Activated CD4-positive, alpha-beta T cell treated with anti-CD3 and anti-CD28 coated beads, Interleukin-2, amount 10 ng/mL, durations not matched to agents 24 days and 14 days (primary cell): ENCODE measurements at places on chromosomes 16 and 17. TPM values are rescaled to one million over a fixed set of nuclear protein-coding genes. Genes with fewer than 3 reads are reported as not detected.

DNA sequence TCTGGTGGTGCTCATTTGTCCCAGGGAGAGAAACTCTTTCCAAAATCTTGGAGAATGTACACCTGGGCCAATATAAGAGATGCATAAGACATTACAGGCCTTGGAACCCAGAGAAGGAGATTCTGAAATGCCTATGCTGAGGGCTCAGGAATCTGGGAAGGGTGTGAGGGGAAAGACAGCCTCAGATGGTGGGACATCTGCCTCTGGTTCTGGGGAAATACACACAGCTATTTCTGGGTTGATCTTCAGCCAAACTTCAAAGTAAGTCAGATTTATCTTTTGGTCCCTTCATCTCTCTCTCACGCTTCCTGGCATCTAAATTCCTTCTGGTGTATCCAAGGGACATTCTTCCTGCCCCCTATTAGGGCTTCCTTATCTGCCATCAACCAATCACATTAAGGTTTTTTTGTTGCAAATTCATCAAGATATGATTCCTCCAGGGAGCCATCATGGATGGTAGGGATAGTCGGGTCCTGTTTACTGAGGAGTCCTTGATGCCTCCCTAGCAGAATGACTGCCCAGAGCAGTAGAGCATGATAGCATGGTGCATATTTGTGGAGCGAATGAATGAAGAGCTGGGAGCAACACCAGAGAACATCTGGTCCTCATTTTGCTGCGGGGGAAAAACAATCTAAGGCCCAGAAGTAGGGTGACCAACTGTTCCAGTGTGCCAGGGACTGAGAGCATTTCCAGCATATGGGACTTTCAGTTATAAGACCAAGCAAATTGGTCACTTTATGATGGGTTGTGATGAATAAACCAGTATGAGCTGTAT lies 35.7 kb upstream of the DYNLL2 start:
- no peak overlapping the region for H3K27ac ChIP-seq
- H3K27me3 ChIP-seq = peaks cover 28% of the 10 kb centered on the region
- peaks cover under 1% of the 10 kb centered on the region for H3K4me1 ChIP-seq
- no peak for DNase-seq
- no peak overlapping the region for H3K4me3 ChIP-seq

- H3K4me3 ChIP-seq = no peak overlapping the region
- no peaks in the 10 kb centered on the region for H3K27me3 ChIP-seq
- H3K4me1 ChIP-seq = peaks cover 48% of the 10 kb centered on the region
- peak overlapping the region; percentile 20 for H3K27ac ChIP-seq
- no peak for DNase-seq
- peaks cover 19% of the 10 kb centered on the region for H3K36me3 ChIP-seq
These were observed 9.5 kb downstream of the PNMT start for GRCh38 chr17:39677542-39678339.

DNA sequence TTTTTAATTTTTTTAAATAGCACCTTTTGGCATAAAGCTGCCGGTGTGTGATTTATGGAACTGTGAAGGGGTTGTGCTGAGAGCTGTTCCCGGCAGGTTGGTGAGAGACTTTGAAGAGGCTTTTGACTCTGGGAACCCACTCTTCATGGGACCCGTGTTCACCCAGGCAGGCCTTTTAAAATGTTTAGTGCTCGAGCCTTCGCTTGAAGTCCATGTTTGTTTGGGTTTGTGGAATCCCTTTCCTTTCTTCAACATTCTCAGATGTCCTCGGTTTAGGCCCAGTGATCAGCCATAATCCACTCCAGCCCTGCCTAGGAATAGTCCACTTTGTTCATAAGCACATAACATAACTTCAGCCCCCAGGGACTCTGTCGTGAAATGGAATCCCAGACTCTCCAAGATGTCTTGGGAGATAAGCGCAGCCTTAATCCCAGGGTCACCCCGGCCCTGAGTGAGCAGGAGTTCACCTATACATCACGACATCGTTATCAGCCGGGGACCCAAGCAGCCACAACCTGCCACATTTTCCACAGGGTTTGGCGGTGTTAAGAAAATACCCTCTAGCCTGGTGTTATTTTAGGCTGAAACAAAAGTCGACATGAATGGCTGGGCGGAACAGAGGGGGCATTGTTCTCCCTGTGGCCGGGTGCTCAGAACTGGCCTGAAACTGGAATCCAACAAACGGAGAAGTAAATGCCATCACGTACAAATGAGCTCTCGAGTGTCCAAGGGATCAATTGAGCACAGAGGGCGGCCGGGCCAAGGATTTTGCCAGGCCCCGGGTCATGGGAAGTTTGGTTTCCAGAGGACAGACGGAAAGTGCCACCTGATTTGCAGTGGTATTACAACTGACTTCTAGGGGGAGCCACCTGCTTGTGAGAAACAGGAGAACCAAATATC lies 145.7 kb upstream of the IRX3 start:
- H3K27ac ChIP-seq = no peak overlapping the region
- H3K27me3 ChIP-seq = peaks cover 20% of the 10 kb centered on the region
- H3K36me3 ChIP-seq = no peaks in the 10 kb centered on the region

GRCh38 chr16:86337138-86337537 lies 173.2 kb upstream of the FOXF1 start:
- no peak for DNase-seq
- H3K36me3 ChIP-seq = no peaks in the 10 kb centered on the region
- no peak overlapping the region for H3K27ac ChIP-seq
- no peaks in the 10 kb centered on the region for H3K4me1 ChIP-seq
- no peak overlapping the region for H3K4me3 ChIP-seq

- peaks cover 8% of the 10 kb centered on the region for H3K27me3 ChIP-seq
- no peaks in the 10 kb centered on the region for H3K4me1 ChIP-seq
- H3K36me3 ChIP-seq = no peaks in the 10 kb centered on the region
These were observed 153.6 kb downstream of the ABCA8 start for GRCh38 chr17:68801335-68802247.

GRCh38 chr17:64172510-64172909 lies 42.6 kb upstream of the ERN1 start:
- H3K4me3 ChIP-seq = no peak overlapping the region
- no peaks in the 10 kb centered on the region for H3K4me1 ChIP-seq
- DNase-seq = no peak
- no peaks in the 10 kb centered on the region for H3K27me3 ChIP-seq
- no peak overlapping the region for H3K27ac ChIP-seq

DNA sequence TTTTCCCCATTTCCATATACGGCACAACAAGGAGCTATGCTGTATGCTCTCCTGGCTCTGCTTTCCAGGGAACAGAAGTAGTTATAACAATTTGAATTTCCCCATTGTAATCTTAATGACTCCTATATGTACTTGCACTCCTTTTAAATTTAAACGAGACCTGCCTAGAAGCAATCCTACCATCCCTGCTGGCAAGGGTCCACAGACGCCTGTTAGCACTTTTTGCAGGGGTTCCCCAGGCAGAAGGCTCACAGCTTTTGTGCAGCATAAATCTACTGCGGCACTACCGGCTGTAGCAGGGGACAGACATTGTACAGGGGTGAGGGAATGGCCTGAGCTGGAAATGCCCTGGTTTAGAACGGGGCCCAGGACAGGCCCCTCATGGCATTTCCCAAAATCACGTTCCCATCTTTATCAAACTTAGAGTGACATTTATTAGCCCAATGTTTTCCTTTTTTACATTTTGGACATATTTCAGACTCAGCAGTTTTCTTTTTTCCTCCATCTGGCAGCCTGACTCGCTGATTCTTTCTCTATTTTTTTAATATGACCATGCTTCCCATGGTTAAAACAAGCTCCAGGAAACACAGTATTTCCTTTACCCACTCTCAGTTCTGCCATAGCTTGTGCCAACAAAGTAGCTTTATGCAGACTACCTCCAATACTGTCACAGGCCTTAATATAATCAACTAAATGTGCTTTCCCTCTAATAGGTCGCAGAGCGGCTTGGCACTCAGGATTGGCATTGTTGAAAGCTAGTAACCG lies 35.4 kb upstream of the USP22 start:
- no peak for DNase-seq
- H3K36me3 ChIP-seq = no peaks in the 10 kb centered on the region
- H3K27me3 ChIP-seq = peaks cover 27% of the 10 kb centered on the region
- no peaks in the 10 kb centered on the region for H3K4me1 ChIP-seq

The TUBG2 gene
- 11.8 and 12.9 TPM in 2 replicates for total RNA-seq

GRCh38 chr16:75996491-75996890 lies 270.2 kb upstream of the CPHXL start:
- H3K4me1 ChIP-seq = no peaks in the 10 kb centered on the region
- DNase-seq = no peak
- no peaks in the 10 kb centered on the region for H3K36me3 ChIP-seq
- H3K4me3 ChIP-seq = no peak overlapping the region
- no peak overlapping the region for H3K27ac ChIP-seq
- no peaks in the 10 kb centered on the region for H3K27me3 ChIP-seq

DNA sequence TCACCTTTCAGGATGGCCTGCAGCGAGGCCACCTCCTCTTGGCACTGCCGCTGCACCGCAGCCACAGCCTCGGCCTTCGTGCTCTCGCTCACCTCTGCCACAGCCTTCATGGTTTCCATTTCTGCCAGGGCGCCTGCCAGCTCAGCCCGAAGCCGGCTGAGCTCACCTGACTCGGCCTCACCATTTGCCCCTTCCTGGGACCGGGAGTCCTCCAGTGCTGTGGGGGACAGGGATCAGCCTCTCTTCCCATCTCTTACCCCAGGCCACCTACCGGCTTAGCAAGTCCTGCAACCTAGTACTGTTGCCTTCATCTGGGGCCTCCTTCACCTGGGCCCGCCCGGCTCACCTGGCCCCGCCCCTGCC lies 658 bp downstream of the RABEP2 start:
- DNase-seq = no peak
- no peaks in the 10 kb centered on the region for H3K27me3 ChIP-seq
- peaks cover 19% of the 10 kb centered on the region for H3K4me1 ChIP-seq
- peak overlapping the region; percentile 92 for H3K4me3 ChIP-seq

- no peak for DNase-seq
- H3K36me3 ChIP-seq = no peaks in the 10 kb centered on the region
- H3K27ac ChIP-seq = no peak overlapping the region
- H3K27me3 ChIP-seq = no peaks in the 10 kb centered on the region
- H3K4me3 ChIP-seq = no peak overlapping the region
These were observed 941.0 kb downstream of the KCNJ2 start for GRCh38 chr17:71110326-71110725.

DNA sequence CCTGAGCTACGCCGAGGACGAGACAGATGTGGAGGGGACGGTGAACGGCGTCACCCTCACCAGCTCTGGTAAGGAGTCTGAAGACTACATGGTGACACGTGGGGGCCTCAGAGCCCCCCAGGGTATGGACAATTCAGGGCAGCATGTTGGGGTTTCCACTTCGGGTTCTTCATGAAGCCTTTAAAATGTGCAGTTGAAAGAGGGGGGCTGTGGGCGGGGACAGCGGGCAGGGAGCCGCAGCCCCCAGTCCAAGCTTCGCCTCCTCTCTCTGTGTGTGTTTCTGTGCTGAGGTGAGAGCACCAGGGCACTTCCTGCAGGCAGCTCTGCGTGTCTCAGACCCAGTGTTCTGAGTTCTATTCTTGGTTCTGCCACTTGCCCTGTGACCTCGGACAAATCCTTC lies 24.0 kb downstream of the NMRAL1 start:
- H3K4me3 ChIP-seq = no peak overlapping the region
- H3K4me1 ChIP-seq = no peaks in the 10 kb centered on the region
- H3K27ac ChIP-seq = no peak overlapping the region
- no peaks in the 10 kb centered on the region for H3K27me3 ChIP-seq
- peaks cover 56% of the 10 kb centered on the region for H3K36me3 ChIP-seq

GRCh38 chr16:21126518-21126917 lies 24.1 kb downstream of the DNAH3 start:
- H3K27ac ChIP-seq = no peak overlapping the region
- DNase-seq = no peak
- no peak overlapping the region for H3K4me3 ChIP-seq
- no peaks in the 10 kb centered on the region for H3K36me3 ChIP-seq

The BAIAP2 gene
- total RNA-seq = 4.4 and 5.5 TPM in 2 replicates

DNA sequence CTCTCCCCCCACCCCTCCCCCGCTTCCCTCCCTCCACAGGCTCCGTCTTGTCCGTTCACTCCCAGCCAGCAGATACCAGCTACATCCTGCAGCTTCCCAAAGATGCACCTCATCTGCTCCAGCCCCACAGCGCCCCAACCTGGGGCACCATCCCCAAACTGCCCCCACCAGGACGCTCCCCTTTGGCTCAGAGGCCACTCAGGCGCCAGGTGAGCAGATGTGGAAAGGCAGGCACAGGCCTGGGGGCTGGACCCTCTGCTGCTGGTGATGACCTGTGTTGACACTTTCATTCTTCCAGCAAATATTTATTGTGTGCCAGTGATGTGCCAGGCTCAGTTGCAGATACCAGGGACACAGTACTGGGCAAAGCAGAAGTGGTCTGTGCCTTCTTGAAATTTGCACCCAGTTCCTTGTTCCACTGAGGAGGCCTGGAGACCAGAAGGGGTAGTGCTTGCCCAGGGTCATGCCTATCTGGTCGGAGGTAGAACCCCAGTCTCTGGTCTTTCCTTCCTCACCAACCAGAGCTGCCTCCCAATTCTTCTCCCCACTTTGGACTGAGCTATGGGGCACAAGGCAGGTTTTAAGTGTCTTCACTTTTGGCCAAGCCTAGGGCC lies 10.3 kb upstream of the ABCC3 start:
- DNase-seq = no peak
- no peak overlapping the region for H3K4me3 ChIP-seq
- H3K27ac ChIP-seq = no peak overlapping the region
- H3K4me1 ChIP-seq = peaks cover 8% of the 10 kb centered on the region
- no peaks in the 10 kb centered on the region for H3K36me3 ChIP-seq
- peaks cover 24% of the 10 kb centered on the region for H3K27me3 ChIP-seq

GRCh38 chr17:40310882-40311391 lies 2.0 kb downstream of the RARA start:
- no peak overlapping the region for H3K27ac ChIP-seq
- no peak for DNase-seq

The GLTPD2 gene
- total RNA-seq = not detected in 2 replicates

GRCh38 chr17:35423761-35424160 lies 8.5 kb downstream of the SLFN12 start:
- H3K36me3 ChIP-seq = peaks cover 46% of the 10 kb centered on the region
- H3K4me1 ChIP-seq = peaks cover 11% of the 10 kb centered on the region
- no peak overlapping the region for H3K27ac ChIP-seq
- no peak for DNase-seq
- H3K4me3 ChIP-seq = no peak overlapping the region
- H3K27me3 ChIP-seq = no peaks in the 10 kb centered on the region

The HCRT gene
- not detected in 2 replicates for total RNA-seq

DNA sequence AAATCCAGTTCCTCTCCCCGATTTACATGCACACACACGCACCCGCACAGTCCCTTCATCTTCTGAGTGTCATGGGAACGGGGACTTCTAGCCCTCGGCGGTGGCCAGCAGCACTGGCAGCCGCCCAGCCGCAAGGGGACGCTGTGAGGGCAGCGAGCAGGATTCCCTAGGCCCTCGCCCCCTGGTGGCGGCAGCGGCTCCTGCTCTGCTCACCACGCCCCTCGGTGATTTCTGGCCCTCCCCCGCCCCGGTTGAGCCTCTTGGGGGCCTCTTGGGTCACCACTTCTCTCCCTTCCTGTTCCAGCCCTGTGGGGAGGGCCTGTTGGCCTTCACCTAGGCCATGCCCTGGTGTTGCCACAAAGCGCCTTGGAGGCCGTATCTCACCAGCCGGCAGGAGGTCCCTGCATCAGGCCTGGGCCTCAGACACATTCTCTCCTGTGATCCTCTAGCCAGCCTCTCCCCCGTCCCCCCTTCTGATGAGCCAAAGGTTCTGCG lies 75.2 kb upstream of the KSR1 start:
- H3K36me3 ChIP-seq = no peaks in the 10 kb centered on the region
- peaks cover 3% of the 10 kb centered on the region for H3K4me1 ChIP-seq
- H3K27me3 ChIP-seq = peaks cover 30% of the 10 kb centered on the region
- H3K4me3 ChIP-seq = no peak overlapping the region
- H3K27ac ChIP-seq = no peak overlapping the region
- peak; percentile 94 for DNase-seq

The MNT gene
- 29.1 and 32.8 TPM in 2 replicates for total RNA-seq

The ZC3H7A gene
- total RNA-seq = 58.3 and 64.1 TPM in 2 replicates

The PLXDC1 gene
- total RNA-seq = 0.16 and 0.43 TPM in 2 replicates

GRCh38 chr17:81951785-81952684 lies 5.0 kb upstream of the MYADML2 start:
- no peak overlapping the region for H3K4me3 ChIP-seq
- no peak overlapping the region for H3K27ac ChIP-seq
- H3K27me3 ChIP-seq = peaks cover 9% of the 10 kb centered on the region
- H3K4me1 ChIP-seq = no peaks in the 10 kb centered on the region
